Urothelium cell line (cell line): ENCODE measurements at places on chromosomes 5 and 9.

DNA sequence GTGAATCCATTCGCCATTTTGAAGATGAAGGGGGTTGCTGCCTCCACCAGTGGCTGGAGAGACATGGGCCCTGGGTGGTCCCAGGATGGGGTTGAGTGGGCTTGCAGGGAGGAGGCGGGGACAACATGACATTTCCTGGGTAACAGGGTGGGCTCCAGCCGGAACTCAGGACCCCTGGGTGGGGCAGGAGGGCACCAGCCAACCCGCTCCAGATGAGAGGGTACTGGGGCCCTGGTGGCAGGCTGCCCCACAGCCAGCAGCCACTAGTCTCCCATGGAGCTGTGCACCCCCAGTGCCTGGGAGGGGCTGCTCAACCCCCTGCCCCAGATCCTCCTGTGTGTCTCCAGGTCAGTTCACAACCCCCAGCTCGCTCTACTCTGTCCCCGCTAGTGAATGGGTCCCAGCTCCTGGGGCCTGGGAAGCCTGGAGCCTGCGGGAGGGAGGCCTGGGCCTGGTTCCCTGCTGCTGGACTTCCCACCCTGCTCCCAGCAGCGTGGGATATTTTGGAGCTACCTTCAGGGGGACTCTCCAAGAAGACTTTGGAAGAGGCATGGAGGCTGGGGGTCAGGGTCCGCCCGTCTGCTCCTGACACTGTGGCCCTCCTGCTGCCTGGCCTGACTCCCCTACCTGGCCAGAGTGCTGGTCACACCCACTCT lies 55.9 kb downstream of the AHRR start:
- no peak for DNase-seq

GRCh38 chr5:142322747-142323479 lies 1.9 kb downstream of the SPRY4 start:
- no peak for DNase-seq

DNA sequence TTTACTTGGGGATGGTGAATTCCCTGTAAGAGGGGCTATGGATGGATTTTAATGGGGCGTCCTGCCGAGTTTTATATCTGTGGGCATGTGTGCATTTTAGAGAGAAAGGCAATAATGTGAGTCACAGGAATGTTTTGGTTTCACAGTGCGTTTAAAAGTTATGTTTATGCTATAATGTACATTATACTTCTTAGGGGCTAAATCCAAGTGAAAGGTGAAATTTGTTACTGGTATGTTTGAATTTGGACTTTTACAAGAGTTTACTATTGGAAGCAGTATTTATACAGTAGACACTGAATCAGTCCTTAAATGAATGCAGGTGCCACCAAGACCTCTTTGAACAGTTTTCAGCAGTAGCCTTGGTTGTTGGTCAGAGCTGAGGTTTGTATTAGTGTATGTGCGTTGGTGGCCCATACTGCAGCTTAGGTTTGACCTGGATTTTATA lies 5.6 kb downstream of the JMY start:
- no peak for DNase-seq

DNA sequence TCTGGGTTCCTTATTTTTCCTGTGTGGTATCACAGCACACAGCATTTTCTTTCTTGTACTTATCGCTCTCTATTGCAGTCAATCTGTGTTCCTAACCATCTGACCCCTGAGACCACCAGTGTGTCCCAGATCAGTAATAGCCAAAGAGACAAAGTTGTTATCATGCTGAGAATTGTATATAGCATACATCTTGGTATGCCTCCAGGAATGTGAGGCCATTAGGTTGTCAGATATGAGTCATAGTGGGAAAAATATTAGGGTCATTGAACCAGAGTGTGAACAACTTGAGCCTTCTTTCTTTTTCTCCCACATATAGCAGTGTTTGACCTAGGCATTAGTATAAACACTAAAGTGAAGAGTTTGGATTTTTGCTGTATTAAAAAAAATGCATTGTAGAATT lies 106.3 kb downstream of the NDUFAF2 start:
- peak; percentile 17 for DNase-seq

GRCh38 chr5:145924849-145925248 lies 11.5 kb upstream of the SH3RF2 start:
- DNase-seq, result no peak

GRCh38 chr9:96417661-96418082 lies 498 bp downstream of the ZNF367 start:
- no peak for DNase-seq

DNA sequence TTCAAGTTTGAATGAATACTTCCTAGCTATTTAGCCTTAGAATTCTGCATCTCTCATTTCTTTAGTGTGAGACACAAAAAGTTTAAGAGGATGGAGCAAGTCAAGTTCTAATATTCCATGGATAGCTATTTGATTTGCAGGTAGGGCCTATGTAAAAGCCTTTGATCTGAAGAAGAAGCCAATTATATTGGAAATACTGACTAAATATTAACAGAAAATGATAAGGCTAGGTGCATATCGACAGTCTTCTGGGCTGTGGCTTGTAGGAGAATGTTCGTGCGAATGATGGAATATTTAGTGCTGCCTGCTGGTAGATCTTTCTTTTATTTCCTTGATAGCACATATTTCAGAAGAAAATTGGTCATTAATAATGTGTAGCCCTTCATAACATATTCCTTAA lies at the start of gene LECT2:
TSS of gene LECT2 (minus strand) at position 85 of the 400 bp plus-strand sequence. CDS start 150 bp downstream, outside the sequence.
- DNase-seq, result no peak

GRCh38 chr9:91378695-91379127 lies 17.0 kb upstream of the AUH start:
- DNase-seq, result no peak

DNA sequence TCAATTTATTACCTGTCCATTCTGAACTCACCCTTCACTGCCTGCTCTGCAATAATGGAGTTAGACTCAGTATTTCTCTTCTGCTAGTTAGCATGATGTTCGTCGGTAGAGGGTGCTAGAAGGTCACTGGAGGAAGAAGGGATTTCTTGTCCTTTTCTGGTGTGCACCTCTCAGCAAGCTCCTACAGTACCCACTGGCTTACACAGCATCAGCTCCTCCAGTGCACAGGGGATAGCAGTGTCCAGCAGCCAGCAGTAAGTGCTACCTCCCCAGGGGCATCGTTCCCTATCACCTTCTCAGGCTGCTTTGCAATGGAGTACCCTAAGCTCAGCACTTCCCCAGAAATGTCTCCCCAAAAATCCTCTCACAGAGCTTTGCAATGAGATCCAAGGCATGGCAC lies 45.9 kb upstream of the APC start:
- no peak for DNase-seq

DNA sequence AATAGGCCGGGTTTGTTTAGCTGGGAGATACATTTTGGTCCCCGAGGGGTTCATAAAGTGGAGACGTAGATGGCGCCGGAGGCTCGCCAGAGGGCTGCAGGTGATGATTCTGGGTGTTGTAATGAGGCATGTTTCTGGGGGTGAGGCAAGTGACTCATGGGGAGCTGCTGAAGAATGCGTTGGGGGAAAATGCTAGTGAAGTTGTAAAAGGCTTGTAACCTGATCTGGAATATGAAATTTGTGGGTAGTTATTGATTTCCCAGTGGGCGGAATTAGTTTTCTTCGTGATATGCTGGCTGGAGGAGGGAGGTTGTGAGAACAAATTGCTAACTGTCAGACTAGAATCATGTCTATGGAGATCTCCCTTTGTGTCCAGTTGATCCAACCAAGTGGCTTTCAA lies 158.3 kb downstream of the DOCK2 start:
- no peak for DNase-seq

DNA sequence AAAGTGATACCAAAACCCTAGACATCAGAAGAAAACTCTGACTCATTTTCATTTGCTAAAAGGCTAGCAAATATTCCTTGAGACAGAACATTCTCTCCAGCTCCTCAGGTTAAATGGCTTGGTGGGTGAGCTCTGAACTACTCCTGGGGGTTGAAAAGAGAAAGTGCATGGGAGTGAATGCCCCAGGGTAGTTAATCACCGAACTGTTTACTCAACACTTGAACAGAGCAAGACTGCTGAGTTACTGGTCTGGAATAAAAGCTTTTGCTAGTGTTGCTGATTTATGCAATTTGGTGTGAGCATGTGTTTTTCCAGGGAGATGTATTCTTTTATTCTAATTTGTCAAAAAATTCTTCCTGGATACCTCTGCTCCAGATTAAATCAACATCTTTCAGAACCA lies 88.3 kb upstream of the PRDM9 start:
- DNase-seq, result peak; percentile 14

- DNase-seq, result no peak
Observed at GRCh38 chr9:115106642-115107041, 11.3 kb downstream of the TNC start.

DNA sequence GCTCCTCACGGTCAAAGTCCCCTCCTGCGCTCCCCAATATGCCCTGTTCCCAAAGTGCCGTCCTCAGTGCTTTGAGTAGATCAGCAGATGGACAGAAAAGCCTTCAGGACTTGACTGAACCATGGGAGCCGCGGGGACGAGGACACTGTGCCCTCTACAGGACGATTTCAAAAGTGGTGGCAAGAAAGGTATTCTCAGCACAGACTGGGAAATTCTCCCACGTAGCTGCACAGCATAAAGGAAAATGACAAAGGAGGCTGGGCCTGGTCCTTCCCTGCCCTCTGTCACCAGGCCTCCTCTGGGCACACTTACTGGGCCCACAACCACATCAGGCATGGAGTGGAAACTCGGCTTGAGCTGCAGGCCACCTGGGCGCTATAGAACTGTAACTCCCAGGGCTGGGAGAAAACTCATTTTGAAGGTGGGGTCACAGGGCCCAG lies 16.7 kb upstream of the MTMR12 start:
- peak; percentile 87 for DNase-seq

DNA sequence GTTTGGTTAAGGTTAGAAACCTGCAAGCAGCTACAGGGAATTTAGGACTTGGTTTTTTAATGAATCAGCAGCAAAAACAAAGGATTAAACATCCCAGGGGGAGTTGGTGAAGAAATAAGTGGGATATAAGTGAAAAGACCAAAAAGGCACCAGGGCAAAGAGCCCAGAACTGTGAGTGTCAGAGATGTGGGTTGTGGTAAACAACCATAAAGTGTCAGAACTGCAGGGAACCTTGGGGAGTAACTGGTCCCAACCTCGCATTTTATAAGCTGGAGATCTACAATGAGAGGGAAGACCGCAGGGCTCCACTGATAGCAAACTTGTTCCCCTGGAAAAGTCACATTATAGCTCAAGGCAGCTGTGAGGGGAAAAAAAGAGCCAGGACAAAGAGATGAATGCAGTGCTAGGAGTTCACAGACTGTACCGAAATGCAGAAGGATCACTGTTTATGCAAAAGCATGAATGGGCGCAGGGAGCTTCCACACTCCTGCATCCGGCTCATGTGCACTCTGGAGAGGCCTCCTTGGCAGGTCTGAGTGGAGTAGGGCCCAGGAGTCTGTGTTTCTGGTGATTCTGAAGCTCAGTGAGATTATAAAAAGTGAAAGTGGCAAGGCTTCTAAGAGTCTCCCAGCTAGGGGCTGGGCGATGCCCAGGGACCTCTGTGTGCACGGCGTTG lies 156.3 kb downstream of the GOLPH3 start:
- no peak for DNase-seq
